Fibroblast of villous mesenchyme (primary cell): ENCODE measurements at places on chromosomes 5 and 9. TPM values are rescaled to one million over a fixed set of nuclear protein-coding genes. Genes with fewer than 3 reads are reported as not detected.

The MAT2B gene
- 38.7 and 73.0 TPM in 2 replicates for total RNA-seq

The OR1Q1 gene
- total RNA-seq = not detected in 2 replicates

The LCP2 gene
- not detected in 2 replicates for total RNA-seq

The SOHLH1 gene
- not detected in 2 replicates for total RNA-seq

The LEAP2 gene
- under 0.01 and 0.32 TPM in 2 replicates for total RNA-seq

The CFAP77 gene
- under 0.01 TPM in 1 of 2 replicates, not detected in the other for total RNA-seq

The PLCXD3 gene
- total RNA-seq = 0.32 and 0.43 TPM in 2 replicates

The CNOT6 gene
- total RNA-seq = 8.7 and 16.4 TPM in 2 replicates

The DAB2 gene
- total RNA-seq = 231 and 332 TPM in 2 replicates

The LAMC3 gene
- 0.43 and 1.3 TPM in 2 replicates for total RNA-seq

The HAND1 gene
- not detected in 2 replicates for total RNA-seq

The MYORG gene
- 0.64 and 1.3 TPM in 2 replicates for total RNA-seq

The LHFPL2 gene
- 35.0 and 44.1 TPM in 2 replicates for total RNA-seq

The WDR38 gene
- total RNA-seq = not detected in 2 replicates

The EQTN gene
- not detected in 2 replicates for total RNA-seq

The ZNF366 gene
- under 0.01 TPM in 2 replicates for total RNA-seq

The ALG2 gene
- 55.4 and 64.8 TPM in 2 replicates for total RNA-seq

The C5orf63 gene
- total RNA-seq = 1.3 and 1.6 TPM in 2 replicates

The CFAP157 gene
- total RNA-seq = under 0.01 TPM in 2 replicates

The NUTM2F gene
- not detected in 2 replicates for total RNA-seq
